ENCODE measurements at places on chromosomes 16 and 17.

- DNase-seq, result peak; percentile 15
Measured at GRCh38 chr17:75980188-75981018, 1.4 kb downstream of the TEN1 start.

GRCh38 chr16:67311607-67312488 lies 14.7 kb downstream of the KCTD19 start:
- peak; percentile 100 for DNase-seq

- DNase-seq, result no peak
Measured at GRCh38 chr16:66605979-66606751, 1.7 kb downstream of the CMTM3 start.

GRCh38 chr17:57874434-57875289 lies 24.8 kb upstream of the MRPS23 start:
- peak; percentile 94 for DNase-seq

DNA sequence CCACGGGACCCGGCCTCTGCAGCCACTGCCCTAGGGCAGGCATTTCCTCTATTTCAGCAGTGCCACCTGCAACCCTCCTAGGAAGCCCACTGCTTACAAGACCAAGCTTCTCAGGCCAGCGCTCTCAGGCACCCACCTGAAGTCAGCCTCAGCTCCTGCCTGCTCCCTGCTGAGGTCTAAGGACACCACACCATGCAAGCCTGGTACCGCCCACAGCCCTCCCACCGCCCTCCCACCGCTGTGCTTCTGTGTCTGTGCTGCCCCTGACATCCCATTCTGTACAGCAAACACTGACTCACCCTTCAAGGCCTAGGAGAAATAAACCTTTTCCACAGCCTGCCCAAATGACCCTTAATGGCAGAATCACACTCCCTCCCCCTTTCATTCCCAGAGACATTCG lies 6.3 kb downstream of the CLUH start:
- peak; percentile 58 for DNase-seq
